ENCODE measurements at places on chromosomes 1 and 21.
A peak's percentile ranks its signal among the peaks of the same experiment; 100 is the strongest.

- peak; percentile 65 for DNase-seq
Measured at GRCh38 chr1:86757272-86757984, 53.1 kb downstream of the SH3GLB1 start.

GRCh38 chr1:117093091-117093534 lies 28.4 kb downstream of the TRIM45 start:
- peak; percentile 96 for DNase-seq

DNA sequence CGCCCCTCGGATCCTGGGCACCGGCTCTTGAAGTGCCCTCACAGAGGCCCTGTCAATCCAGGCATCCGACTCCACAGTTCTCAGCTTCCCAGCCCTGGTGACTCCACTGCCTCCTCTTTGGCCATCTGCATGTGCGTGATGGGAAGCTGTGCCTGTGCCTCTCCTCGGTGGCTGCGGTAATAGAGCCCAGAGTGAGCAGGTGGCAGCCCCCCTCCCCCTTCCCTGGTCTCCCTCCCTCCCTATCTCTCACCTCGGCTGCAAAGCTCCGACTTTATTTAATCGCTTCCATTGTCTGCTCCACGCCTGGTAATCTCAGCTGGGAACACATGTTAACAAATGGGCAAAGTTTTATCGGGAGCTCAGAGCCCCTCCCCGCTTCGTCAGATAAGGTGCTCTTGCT lies 91.9 kb downstream of the IGSF21 start:
- no peak for DNase-seq

- peak; percentile 78 for DNase-seq
Measured at GRCh38 chr1:67748630-67749029, 63.6 kb downstream of the GADD45A start.

- no peak for DNase-seq
Measured at GRCh38 chr1:199959033-199959774, 68.3 kb upstream of the NR5A2 start.

GRCh38 chr1:91757763-91758460 lies 128.0 kb downstream of the TGFBR3 start:
- no peak for DNase-seq

GRCh38 chr1:151164732-151165280 lies 896 bp downstream of the LYSMD1 start:
- DNase-seq = peak; percentile 49

- no peak for DNase-seq
Measured at GRCh38 chr1:93652323-93652949, 29.2 kb downstream of the BCAR3 start.

GRCh38 chr1:112536561-112536960 lies 27.8 kb downstream of the WNT2B start:
- DNase-seq = peak; percentile 79

- no peak for DNase-seq
Measured at GRCh38 chr1:6850537-6850936, 65.3 kb downstream of the CAMTA1 start.

GRCh38 chr1:145846201-145846612 lies 777 bp downstream of the NUDT17 start:
- peak; percentile 54 for DNase-seq

- peak; percentile 47 for DNase-seq
Measured at GRCh38 chr1:82319546-82319945, 518.8 kb downstream of the ADGRL2 start.

- no peak for DNase-seq
Measured at GRCh38 chr1:96206451-96206850, 515.1 kb upstream of the PTBP2 start.

DNA sequence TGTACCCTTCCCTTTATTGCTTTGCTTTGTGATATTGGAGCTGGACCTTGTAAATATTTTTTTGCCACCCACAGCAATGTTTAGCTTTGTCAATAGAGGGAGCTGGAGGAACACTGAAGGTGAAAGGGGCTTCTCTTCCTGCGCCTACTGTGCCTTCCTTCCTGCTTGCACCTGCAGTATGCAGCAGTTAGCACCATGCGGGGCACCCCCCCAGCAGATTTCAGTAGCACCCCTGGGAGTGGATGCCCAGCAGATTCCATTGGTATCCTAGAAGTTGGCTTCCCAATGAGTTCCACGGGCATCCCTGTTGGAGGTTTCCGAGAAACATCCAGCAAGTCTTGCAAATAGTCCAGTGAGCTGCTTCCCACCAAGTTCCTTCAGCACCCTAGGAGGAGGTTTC lies 25.6 kb downstream of the S100A10 start:
- DNase-seq = peak; percentile 70

DNA sequence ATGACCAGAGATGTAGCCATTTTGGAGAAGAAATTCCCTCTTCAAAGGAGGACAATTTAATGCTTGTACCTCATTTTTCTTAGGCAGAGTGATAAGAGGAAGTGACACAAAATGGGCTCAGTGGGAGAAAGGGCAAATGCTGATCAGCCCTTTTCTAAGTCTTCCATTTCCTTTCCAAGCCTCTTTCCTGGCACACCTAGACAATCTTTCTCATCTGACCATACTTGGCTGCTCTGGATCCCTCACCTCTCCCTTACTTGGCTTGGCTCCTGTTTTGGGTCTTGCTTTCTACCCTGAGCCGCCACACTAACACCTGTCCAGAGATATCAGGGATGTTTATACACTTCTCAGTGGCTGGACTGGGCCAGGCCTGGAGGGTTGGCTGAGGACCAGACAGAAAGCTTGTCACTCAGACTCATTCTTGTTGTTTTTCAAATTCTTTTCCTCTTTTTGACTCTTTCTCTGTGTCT lies 13.1 kb downstream of the TXNIP start:
- DNase-seq = no peak

DNA sequence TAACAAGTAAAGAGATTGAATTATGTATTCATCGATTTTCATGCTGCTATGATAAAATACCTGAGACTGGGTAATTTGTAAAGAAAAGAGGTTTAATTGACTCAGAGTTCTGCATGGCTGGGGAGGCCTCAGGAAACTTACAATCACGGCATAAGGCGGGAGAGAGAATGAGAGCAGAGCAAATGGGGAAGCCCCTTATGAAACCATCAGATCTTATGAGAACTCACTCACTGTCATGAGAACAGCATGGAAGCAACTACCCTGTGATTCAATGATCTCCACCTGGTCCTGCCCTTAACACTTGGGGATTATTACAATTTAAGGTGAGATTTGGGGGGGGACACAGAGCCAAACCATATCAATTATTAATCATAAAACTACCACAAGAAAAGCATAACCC lies 3.3 kb upstream of the GBP3 start:
- DNase-seq = no peak

- DNase-seq = peak; percentile 61
Measured at GRCh38 chr1:1847061-1847850, 43.6 kb downstream of the GNB1 start.

DNA sequence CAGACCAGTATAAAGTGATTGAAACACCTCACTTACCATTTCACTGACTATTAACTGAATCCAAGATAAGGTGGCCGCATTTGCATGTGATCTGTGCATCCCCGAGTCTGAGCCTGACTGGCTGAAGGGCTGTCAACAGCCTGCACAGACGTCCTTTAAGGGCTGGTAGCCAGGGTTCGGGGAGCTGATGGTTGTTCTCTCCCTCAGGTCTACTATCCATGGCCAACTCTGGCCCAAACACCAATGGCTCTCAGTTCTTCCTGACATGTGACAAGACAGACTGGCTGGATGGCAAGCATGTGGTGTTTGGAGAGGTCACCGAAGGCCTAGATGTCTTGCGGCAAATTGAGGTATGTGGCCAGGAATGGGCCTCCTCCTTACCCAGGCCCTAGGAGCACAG lies 14.0 kb downstream of the PPIE start:
- DNase-seq = no peak

- DNase-seq = no peak
Measured at GRCh38 chr1:202952099-202952498, 6.0 kb downstream of the ADIPOR1 start.

GRCh38 chr1:201013991-201014815 lies 9.3 kb downstream of the KIF21B start:
- no peak for DNase-seq

DNA sequence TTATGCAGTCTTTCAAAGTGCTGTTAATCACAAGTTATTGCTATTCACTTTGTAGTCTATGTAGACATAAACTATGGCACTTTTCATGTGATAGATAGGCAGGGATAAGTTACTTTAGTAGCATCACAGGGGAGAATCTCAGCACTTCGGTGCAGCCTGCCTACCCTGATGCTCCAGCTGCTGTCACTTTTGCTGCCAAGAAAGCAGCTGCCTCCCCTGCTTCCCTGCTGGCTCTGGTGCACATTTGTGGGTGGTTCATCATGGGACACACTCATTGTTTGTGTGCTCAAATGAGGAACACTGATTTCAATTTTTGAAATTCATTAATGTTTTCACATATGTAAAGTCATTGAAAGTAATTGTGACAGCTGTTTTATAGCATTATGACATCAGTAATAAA lies 272.6 kb downstream of the S1PR1 start:
- DNase-seq = no peak

- no peak for DNase-seq
Measured at GRCh38 chr21:39180429-39181019, 2.7 kb downstream of the PSMG1 start.

- peak; percentile 90 for DNase-seq
Measured at GRCh38 chr21:45973475-45974072, 8.0 kb upstream of the COL6A1 start.

DNA sequence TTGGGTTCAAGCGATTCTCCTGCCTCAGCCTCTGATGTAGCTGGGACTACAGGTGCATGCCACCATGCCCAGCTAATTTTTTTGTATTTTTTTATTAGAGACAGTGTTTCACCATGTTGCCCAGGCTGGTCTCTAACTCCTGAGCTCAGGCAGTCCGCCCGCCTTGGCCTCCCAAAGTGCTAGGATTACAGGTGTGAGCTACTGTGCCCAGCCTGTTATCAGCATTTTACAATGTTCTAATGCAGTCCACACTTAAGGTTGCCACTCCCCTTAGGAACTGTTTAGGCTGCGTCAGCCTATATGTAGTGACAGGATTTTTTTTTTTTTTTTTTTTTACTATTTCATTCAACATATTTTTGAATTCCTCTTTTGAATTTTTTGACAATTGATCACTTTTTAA lies 30.2 kb downstream of the AGPAT3 start:
- no peak for DNase-seq

- no peak for DNase-seq
Measured at GRCh38 chr1:193156822-193157142, 29.6 kb downstream of the B3GALT2 start.

GRCh38 chr1:161066694-161067093 lies 3.0 kb downstream of the ARHGAP30 start:
- DNase-seq = no peak

- DNase-seq = peak; percentile 62
Measured at GRCh38 chr1:15937706-15938168, 38.2 kb downstream of the ZBTB17 start.

GRCh38 chr1:74853756-74854155 lies 120.8 kb downstream of the TYW3 start:
- DNase-seq = no peak

- DNase-seq = peak; percentile 85
Measured at GRCh38 chr21:26469789-26470188, 103.3 kb downstream of the CYYR1 start.

DNA sequence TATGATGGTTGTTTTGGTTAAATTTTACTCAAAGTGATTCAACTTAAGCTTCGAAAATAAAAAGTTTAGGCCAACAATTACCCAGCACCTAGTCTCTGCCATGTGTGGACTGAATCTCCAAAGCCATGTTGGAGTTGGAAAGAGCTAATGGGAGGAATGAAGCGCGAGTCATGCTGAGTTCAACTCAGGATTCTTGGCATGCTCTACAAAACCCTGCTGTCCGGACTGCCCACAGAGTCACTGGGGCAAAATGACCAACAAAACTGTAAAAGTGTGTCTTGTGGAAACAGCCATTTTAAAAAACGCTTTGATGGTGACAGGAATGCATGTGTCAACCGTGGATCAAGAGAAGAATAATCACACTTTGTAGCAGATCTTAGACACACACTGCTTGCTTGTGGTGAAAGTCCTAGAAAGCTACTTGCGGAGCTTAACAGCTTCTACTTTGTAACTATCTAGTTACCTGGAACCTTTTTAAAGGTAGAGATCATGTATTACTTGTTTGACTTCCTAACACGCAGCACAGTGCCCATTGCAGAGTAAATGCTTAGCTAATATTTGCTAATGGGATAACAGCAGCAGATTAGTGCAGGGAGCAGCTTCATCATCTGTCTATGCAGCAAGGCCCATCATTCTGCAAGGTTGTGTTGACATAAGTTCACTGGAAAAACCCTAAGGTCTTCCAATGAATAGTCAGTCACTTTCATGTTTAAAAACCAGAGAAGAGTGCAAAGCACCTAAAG lies 7.0 kb upstream of the GBP6 start:
- DNase-seq = peak; percentile 48

DNA sequence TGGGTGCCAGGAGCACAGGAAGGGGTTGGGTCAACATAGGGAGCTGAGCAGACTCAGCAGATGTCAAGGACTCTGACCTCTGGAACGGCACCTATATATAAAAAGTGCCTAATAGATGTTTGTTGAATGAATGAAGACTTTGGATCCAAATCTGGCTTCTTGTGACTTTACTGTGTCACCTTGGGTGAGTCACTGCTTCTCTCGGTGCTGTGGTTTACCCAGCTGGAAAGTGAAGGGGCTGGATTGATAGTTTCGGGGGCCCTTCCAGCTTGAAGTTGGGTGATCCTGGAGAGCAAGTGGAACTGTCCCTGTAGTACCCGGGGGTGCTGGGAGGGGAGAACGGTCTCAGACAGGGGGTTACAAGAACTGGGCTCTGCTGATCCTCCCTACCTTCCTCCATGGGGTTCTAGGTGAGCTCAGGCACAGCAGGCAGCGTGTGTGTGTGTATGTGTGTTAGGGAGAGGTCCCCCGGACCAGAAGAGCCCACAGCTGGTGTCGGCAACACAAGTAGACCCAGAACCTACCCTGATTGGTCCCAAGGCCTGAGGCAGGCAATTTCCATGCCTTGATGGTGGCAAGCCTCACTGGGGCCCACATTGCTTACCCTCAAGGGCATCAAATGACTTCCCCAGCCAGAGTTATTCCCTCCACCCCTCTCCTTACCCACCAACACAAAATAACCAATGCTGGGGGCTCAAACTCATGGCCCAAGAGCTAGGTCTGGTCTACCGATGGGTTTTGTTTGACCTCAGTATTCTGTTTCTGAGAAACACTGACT lies 5.5 kb upstream of the PADI1 start:
- DNase-seq = no peak
